Activated CD8-positive, alpha-beta memory T cell treated with anti-CD3 and anti-CD28 coated beads for 1 hour (primary cell): ENCODE measurements at places on chromosomes 1 and 21.

- DNase-seq: no peak
Observed at GRCh38 chr1:222709700-222710153, 2.6 kb downstream of the AIDA start.

DNA sequence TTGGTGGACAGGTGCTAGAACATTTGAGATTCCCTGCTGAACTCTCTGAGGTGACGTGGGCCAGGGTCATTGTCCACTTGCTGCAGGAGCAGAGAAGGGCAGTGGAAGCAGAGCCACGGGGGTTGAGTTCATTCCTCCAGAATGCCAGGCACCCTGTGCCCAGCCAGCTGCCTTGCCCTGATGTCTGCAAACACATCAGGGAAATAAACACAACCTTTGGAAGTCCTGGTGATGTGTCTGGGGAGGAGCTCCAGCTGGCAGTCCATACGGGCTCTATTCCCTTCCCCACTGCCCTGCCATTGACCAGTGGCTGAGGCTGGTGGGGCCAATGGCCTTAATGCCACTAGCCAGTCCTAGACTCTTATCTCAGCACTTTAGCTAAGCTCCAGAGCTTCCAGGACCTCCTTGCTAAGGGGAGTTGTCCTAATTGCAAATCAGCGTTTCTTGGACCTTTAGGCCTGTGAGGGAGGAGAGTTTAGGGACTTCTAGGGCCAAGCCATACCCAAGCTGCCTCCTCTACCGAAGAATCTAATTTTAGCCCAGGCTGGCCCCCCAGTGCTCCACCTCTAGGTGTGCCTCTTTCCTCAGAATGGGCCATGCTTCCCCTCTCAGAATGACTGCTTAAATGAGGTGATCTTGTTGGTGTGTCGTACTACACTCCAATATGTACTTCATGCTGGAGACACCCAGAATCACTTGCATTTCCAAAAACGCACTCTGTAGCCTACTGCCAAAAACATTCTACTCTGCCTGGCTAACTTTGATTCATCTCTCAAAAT lies 25.9 kb upstream of the MFSD2A start:
- DNase-seq: no peak

- DNase-seq: no peak
Observed at GRCh38 chr1:209899948-209900347, 38.1 kb upstream of the SYT14 start.

GRCh38 chr1:236302941-236303340 lies 21.2 kb upstream of the ERO1B start:
- no peak for DNase-seq

- DNase-seq: no peak
Observed at GRCh38 chr1:31861346-31861745, 45.5 kb upstream of the SPOCD1 start.

DNA sequence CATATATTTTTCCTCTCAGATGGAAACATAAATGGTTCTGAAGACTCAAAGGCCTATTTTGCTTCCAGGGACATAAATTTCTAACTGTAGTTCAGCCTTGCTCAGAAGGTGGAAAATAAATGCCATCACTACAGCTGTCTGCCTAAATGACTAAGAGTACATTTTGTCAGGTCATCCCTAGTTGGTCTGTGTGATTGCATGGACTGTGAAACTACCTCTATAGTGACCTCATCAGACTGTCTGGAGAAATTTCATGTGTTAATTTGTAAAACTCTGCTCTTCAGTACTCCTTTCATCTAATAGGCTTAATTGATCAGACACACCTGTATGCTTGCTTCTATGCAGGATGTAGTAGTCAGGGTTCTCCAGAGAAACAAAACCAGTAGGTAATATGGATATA lies 886.9 kb downstream of the AMY1C start:
- DNase-seq: no peak

DNA sequence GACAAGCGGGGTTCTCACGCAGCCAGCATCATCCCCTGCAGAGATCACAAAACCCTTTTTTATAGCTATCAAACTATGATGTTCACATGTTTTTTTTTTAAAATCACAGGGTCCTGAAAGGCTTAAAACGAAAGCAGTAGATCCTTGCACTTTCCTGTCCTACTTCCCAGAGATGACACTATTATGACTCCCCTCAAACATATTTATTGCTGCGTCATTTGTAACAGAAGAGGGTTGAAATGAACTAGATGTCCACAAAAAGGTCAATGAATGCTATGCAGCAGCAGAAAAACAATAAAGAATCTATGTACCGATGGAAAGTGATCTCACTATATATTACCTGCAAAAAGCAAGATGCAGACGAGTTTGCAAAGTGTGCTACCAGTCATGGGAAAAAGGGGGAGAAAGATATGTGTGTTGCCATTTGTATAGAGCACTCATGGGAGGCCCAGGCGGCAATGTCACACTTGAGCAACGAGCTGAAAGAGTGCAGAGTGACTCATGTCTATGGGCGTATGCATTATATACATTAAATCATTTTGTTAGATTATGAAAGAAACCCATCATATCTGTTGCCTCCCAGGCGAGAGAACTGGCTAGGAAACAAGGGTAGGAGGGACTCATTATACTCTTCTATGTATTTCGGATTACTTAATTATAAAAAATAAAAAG lies 68.9 kb upstream of the PARP1 start:
- no peak for DNase-seq

GRCh38 chr1:24266398-24266941 lies 52.7 kb upstream of the GRHL3 start:
- DNase-seq: no peak

DNA sequence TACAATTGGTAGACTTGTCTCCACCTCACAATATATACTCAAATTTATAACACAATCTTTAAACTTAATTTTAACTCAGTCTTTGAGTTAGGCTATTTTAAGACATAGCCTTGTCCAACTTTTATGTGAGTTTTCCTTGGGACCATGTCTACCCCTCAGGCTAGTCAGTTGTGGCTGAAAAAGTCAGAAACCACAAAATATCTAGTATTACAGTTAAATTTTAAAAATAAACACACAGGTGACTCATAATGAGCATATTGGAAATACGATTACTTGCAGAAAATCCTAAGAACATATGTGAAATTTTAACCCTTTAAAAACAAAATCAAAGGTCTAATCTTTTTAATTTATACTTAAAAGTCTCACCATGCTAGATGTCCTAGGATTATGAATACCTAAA lies 4.8 kb upstream of the ASB17 start:
- DNase-seq: no peak

DNA sequence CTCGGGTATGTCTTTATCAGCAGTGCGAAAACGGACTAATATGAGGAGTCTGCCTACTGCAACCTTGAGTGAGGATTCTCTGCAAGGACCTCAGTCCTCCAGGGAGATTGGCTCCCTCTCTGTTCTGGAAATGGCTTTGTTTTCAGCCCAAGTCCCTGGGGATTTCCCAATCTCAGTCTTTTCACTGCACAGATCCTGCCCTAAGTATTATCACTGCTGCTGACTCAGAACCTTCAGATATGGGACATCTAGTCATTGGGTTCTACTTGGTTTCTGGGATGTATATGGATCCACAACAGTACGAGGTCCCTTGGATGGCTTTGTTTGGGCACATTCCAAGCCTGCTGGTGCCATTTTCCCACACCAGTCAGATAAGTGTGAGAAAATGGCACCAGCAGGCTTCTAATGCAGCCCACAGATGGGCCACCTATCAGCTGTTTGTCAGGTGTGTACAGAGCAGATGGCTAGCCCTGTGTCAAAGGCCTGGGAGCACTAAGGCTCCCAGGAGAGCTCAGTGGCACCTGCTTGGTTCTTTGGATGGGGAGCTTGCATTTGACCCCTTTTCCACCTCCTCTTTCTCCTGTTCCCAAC lies 27.4 kb downstream of the ELF3 start:
- DNase-seq: no peak

GRCh38 chr1:157176016-157176415 lies 37.8 kb upstream of the ETV3 start:
- no peak for DNase-seq

DNA sequence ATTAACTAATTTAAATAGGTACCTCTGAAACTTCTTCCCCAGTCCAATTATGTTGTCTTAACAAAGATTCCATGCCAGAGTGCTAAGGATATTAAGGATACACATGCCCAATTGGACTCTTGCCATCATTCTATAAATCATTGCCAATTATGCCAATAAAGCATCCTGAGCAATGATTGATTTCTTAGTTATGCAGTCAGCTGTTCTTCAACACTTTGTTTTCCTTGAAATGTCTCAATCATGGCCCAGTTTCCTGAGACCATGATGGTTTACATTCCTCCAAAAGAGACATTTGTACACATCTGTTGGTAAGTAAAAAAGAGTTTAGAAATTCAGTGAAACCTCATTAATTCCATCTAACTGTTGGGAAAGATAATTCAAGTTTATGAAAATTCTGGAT lies 180.4 kb upstream of the PKN2 start:
- DNase-seq: no peak

GRCh38 chr1:204871405-204872037 lies 859 bp downstream of the NFASC start:
- DNase-seq: no peak

DNA sequence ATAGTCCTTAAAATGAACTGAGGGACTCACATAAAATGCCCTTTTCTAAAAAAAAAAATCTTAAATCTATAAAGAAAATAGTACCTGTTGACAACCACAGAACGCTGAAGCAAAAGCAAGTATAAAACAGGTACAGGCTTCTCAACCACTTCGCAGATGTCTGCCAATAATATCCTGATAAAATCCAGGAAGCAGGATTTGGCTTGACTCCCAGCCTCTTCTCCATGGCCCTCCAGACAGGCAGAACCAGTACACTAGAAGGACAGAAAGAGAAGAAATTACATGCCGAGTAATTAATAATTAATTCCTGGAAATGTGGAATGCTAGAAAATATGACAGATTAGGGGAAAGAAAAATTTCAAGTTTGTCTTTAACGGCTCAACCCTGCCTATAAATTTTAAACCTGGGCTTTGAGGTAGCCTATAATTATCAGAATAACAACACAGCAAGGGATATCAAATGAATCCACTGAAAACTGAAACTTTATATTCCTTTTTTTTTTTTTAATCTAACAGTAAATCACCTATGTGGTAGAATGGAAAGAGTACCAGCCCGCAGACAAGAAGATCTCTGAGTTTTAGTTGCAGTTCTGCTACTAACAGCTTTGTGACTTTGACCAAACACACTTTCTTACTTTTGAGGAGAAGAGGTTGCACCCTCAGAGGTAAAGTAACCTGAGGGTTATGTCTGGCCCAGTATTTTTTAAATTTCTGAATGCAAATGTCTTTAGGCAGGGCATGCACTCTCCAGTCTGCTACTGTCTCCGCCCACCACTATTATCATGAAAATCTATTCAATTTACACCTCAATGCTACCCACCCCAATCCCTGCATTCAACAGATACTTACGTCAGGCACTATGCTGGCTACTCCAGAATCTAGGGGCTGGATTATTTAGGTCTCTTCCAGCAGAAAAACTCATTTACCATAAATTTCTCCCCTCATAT lies 2.7 kb downstream of the KIAA0319L start:
- no peak for DNase-seq

- no peak for DNase-seq
Observed at GRCh38 chr1:12078575-12078937, 15.5 kb downstream of the TNFRSF8 start.

- no peak for DNase-seq
Observed at GRCh38 chr1:212622467-212622866, 13.9 kb downstream of the ATF3 start.

- DNase-seq: no peak
Observed at GRCh38 chr1:21346365-21347071, 56.3 kb upstream of the ECE1 start.

DNA sequence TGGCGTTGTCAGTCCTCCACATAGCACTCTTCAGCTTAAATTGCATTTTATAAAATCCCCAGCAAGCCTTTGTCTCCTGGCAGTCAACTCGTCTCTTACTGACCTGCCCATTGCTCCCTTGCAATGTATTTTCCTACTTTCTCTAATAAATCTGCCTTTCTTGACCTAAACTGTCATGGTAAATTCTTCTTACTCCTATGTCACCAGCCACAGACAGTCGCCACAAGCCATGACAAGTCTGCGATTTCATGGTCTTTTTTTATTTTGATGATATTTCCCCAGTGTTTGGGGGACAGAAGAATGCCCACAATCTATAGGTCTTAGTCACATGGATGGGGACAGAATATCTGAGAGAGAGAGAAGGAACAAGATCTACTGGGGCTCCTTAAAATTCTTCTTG lies 8.4 kb downstream of the IFNAR2 start:
- no peak for DNase-seq

DNA sequence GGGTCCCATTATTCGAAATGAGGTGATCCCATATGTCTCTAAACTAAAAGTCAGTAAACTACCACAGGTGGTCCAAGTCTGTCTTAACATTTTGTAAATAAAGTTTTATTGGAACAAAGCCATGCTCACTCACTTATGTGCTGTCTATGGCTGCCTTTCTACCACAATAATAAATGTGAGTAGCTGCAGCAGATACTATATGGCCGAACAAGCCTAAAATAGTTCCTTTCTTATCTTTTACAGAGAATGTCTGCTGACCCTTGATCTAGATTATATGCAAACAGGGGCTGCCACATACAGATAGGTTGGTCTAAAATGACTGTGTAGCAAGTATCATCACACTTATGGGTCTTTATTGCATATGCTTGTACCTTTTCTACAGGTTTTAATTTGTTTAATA lies 140.0 kb downstream of the VAV3 start:
- DNase-seq: no peak

GRCh38 chr1:25804244-25804963 lies 4.4 kb downstream of the SELENON start:
- DNase-seq: no peak

- DNase-seq: no peak
Observed at GRCh38 chr1:203888807-203889251, 27.4 kb downstream of the SNRPE start.

GRCh38 chr21:27519361-27519760 lies 552.5 kb upstream of the ADAMTS5 start:
- no peak for DNase-seq

- no peak for DNase-seq
Observed at GRCh38 chr1:110631836-110632620, 25.9 kb upstream of the KCNA2 start.

DNA sequence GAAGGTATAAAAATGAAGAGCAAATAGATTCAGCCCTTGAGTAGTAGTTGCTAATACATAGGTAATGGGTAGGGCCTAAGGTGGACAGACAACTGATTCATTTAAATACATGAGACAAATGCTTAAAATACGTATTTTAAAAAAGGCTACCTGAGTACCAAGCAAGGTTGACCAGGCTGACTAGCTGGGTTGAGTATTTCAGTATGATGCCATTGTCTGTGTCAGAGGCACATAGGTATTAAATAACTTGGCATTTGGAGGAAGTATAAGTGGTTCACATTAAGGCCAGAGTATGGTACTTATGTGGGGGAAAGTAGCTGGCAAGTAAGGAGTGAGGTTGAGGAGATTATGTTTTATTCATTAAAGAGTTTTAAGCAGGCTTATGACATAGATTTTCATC lies 19.4 kb downstream of the NEK7 start:
- no peak for DNase-seq

GRCh38 chr1:18320051-18320450 lies 160.7 kb upstream of the KLHDC7A start:
- DNase-seq: no peak

GRCh38 chr1:202270871-202271326 lies 70.8 kb downstream of the UBE2T start:
- DNase-seq: no peak
